ENCODE measurements at places on chromosomes 12 and 14.

- no peak for DNase-seq
Observed at GRCh38 chr14:51682411-51682810, 30.7 kb downstream of the FRMD6 start.

DNA sequence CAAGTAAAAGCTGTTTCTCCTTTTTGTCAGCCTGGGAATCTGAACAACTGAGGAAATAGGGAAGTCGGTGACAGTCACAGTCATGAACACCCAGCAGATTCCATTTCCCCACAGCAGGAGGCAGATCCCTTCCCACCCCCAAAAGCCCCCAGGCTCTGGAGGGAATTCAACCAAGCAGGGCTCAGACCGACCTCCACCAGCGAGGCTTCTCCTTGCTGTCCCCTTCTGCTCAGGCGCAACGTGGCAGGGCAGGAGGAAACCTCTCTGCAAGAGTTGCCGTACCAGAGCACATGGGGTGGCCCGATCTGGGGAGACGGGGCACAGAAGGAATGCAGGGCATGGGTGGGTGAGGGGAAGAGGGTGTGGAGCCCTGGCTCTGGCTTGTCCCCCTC lies 319 bp downstream of the GALNT6 start:
- DNase-seq: no peak

GRCh38 chr12:23055004-23055403 lies 430.0 kb downstream of the ETNK1 start:
- no peak for DNase-seq

DNA sequence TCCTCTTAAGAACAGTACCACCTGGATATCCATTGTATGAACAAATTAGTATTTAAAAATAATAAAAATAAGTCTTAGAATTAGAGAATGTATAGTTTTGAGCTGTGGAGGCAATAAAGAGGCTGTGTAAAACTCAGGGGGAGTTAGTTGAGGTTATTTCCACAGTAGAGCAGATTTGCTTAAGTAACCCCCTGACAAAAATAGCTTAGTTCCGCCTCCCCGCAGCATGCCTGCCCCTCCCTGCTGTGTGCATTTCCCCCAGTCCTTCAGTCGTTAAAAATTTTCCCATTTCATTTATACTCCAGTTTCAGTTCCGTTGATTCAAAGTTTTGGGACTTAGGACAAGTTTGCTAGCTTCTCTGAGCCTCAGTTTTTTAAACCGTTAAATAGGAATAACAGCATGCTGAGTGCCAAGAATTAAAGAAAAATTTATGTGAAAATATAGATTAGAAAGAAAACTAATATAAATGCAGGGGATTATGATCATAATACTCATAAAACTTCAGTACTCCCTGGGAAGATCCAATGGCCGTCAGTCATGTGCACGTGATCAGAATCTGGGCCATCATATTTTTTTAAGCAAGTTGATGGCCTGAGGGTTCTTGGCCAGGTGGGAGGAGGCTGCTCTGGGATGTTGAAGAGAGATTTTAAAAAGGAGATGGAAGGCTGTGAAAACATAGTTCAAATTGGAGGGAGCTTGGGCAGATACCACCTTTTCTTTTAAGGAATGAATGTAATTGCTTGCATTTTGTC lies 14.5 kb upstream of the SLC38A2 start:
- no peak for DNase-seq

DNA sequence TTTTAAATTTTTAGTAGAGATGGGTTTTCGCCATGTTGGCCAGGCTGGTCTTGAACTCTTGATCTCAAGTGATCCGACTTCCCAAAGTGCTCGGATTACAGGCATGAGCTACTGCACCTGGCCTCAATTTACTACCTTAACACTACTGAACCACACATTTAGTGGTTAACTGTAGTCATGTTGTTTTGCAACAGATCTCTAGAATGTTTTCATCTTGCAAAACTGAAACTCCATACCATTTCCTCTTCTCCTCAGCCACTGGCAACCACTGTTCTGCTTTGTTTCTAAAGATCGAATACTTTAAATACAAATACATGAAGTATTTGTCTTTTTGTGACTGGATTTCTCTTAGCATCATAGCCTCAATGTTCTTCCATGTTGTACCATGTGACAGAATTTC lies 15.4 kb upstream of the SMCO2 start:
- no peak for DNase-seq

DNA sequence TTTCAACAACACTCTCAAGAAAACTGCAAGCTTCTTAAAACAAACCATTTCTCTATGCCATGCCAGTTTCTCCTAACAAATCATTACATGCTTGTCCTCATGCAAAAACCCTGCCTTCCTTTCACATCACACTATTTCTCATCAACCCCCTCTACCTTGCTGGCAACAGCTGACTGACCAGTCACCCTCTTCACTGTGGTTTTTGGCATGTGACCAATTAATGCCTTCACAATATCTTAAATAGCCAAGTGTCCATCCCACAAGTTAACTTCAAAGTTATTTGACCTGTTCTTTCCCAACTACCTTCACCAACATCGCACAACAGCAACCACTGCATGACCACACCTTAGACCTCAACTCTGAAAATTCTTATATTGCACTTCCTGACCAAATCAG lies 159.6 kb downstream of the CEP128 start:
- no peak for DNase-seq

GRCh38 chr12:124566997-124567672 lies at the start of gene NCOR2:
Gene NCOR2 (minus strand): TSS chr12:124567612. CDS start chr12:124495251, 72,361 bp downstream.
- DNase-seq: no peak

- DNase-seq: no peak
Observed at GRCh38 chr14:97028382-97028781, 231.2 kb downstream of the VRK1 start.

DNA sequence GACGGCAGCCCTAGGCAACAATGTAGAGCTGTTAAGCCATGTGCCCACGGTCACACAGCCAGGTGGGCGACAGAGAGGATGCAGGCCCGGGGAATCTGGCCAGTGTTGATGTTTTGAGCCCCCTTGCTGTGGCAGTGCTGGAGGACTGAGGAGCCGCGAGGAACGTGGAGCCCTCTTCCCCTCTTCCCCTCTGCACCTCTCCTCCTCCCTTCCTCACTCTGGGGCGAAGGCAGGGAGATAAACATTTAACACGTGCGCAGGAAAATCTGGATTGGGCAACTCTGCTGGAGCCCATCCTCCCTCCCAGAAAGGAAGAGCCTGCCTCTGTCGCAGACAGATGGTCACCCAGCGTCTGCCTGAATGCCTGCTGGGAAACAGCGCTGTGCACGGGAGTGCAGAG lies 376.8 kb downstream of the FUT8 start:
- DNase-seq: no peak

DNA sequence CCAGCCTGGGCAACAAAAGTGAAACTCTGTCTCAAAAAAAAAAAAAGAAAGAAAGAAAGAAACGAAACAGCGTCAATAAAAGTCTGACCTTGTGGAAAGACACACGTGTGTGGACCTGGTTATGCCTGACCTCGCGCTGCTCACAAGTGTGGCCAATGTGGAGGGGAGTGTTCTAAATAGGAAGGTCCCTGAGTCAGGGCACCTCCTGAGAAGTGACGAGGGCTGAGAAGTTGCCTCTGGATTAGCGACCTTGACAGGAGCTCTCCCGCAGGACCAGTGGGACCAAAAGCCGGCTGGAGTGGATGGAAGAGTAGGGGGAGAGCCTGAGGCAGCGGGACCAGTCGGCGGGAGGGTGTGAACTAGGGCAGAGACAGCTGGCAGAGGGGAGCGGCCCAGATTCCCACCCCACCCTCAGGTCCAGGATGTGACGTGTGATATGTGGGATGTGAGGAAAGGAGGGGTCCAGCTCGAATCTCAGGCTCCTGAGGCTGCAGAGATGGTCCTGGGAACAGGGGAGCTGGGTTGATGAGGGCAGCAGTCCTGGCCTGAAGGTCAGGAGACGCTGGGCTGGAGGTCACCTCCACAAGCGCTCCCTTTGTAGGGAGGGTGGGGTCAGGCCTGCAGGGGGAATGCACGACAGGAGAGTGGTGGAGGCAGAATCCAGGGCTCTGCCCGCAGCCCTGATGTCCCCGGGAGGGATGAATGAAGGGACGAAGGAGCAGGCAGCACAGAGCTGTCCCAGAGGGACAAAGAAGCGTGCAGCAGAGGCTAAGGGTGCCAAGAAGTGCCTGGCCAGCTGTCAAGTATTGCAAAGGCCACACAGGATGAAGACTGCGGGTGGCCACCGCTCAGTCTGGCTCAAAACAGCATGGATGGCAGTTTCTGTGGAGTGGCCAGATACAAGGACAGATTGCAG lies 24.8 kb upstream of the GPR68 start:
- DNase-seq: no peak

DNA sequence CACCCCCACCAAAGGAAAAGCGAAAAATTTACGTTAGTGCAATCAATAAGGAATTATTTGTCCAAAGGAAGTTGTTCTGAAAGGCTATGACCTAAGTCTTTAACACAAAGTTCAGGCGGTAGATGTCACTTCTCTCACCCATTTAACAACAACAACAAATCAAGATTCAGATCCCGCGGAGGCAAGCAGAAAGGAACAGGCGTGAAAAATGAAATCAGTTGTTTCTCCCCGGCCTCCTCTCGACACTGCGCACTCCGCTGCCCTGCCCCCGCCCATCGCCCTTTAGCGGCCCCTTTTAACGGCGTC lies 1.4 kb downstream of the DENND5B start:
- DNase-seq: no peak

GRCh38 chr14:77007975-77008421 lies 20.5 kb downstream of the IRF2BPL start:
- no peak for DNase-seq

DNA sequence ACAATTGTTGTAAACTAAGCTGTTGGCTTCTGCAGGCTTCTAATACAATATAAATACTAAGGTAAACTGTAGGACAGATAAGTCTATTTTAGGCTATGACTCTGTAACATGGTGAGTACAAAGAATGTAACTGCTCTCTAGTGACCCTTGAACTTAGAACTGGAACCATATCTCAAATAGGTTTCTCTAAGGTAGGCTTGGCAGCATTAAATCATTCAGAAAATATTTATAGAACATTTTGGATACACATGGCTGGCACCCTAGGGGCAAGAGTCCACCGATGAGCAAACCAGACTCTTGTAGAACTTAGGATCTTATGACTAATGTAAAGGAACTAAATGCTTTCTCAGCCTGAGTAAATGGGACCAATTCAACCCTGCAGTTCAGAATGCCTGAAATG lies 19.4 kb upstream of the SLC25A3 start:
- no peak for DNase-seq

GRCh38 chr12:83389237-83389996 lies 702.7 kb downstream of the TMTC2 start:
- no peak for DNase-seq
